Activated CD4-positive, alpha-beta T cell treated with anti-CD3 and anti-CD28 coated beads, Interleukin-2, amount 50 U/mL, for 16 hours (primary cell): ENCODE measurements at places on chromosomes 5 and 9.
A peak's percentile ranks its signal among the peaks of the same experiment; 100 is the strongest.

DNA sequence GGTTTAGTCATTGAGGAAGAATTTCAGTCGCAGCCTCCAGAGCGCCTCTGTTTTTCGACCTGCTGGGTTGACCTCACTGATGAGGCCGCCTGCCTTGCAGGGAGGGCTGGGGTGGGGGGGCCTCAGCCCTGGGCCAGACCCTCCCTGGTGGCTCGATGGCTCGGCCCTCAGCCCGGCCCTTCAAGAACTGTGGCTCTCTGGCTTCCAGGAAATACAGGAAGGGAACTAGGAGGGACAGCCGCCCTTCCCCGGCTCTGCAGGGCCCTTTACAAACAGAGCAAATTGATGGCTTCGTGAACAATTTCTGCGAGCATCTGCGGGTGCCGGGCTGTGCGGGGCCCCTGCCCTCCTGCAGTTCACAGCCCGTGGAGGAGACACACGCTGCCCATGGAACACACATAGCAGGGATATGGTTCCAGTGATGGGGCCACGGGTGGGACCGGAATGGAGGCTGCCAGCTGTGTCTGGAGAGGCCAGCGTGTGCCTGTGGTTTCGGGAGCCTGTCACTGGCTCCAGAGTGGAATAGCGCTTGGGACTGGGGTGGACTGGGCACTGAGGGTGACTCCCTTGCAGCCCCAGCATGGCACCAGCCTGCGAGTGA is 39.6 kb downstream of the COL5A1 start:
- no peak for DNase-seq

GRCh38 chr9:16386007-16386826 is 484.3 kb downstream of the BNC2 start:
- no peak for DNase-seq

GRCh38 chr5:160097991-160098390 is 21.3 kb downstream of the PWWP2A start:
- no peak for DNase-seq

GRCh38 chr9:4832786-4833579 is 40.2 kb downstream of the RCL1 start:
- peak; percentile 92 for DNase-seq
